Stimulated activated CD8-positive, alpha-beta memory T cell treated with anti-CD3 and anti-CD28 coated beads, Interleukin-4, amount 100 ng/mL, for 1 hour (primary cell): ENCODE measurements at places on chromosomes 5 and 9.

DNA sequence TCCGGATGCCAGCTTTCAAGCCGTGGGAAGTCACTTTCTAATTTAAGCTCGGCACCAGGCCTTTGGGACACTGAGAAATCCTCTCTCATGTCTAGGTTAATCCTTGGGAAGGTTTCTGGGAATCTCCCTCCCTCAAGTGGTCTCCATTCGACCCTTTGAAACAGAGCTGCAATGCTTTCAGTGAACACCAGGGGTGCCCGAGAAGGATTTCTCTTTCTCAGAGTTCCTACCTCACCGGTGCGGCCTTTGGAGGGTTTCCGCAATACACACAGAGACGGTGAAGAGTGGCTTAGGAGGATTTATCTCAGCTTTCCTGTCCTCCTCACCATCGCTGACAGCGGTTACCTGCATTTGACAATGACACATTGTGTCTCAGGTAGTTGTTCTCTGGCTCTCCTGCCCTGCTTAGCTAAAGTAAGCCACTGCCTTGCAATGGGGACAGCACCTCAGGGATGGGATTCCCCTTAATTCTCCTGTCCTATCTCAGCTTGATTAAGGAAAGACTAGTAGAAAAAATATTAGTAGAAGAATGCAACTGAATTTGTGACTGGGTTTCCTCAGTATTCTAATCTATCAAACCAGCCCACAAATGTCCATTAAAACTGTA is 180.6 kb downstream of the GABRG2 start:
- no peak for DNase-seq

- no peak for DNase-seq
Observed at GRCh38 chr5:145787001-145787400, 48.1 kb downstream of the PRELID2 start.

- DNase-seq: no peak
Observed at GRCh38 chr5:108521841-108522506, 140.1 kb upstream of the FBXL17 start.

DNA sequence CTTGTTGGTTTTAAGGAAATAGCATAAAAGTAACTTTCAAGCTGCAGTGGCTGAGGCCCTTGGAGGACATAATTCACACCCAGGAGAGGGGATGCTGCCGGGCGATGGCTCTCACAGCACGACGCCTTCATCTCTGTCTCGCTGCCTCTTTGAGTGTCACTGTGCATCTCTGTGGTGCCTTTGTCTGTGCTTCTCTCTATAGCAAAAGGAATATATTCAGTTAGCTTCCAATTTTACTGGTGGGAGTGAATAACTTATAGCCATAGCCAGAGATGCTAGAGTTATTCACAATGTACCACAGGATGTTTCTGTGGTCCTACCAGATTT is 276.7 kb downstream of the SYK start:
- DNase-seq: no peak

- DNase-seq: no peak
Observed at GRCh38 chr9:99143655-99144054, 38.7 kb downstream of the TGFBR1 start.

- no peak for DNase-seq
Observed at GRCh38 chr5:151896031-151896691, 28.5 kb downstream of the GLRA1 start.

- no peak for DNase-seq
Observed at GRCh38 chr9:13089666-13090065, 189.8 kb downstream of the MPDZ start.

- no peak for DNase-seq
Observed at GRCh38 chr5:154084062-154084639, 45.4 kb downstream of the MFAP3 start.

DNA sequence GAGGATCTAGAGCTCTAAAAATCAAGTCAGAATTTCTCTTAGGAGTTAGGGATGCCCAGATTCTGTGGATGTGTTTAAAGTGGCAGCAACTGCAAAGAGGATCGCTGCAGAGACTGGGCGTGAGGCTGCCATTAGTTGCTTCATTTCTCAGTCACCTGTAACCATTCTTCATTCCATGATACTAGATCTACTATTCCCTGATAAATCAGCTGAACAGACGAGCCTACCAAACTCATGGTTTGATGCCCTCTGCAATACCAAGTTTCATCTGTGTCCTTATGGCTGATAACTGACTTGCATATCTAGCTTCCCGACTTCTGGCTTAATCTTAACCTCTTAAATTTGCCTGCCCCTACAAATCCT is 33.3 kb downstream of the UBE2R2 start:
- DNase-seq: no peak

GRCh38 chr9:18526685-18527084 is 52.7 kb downstream of the ADAMTSL1 start:
- no peak for DNase-seq

DNA sequence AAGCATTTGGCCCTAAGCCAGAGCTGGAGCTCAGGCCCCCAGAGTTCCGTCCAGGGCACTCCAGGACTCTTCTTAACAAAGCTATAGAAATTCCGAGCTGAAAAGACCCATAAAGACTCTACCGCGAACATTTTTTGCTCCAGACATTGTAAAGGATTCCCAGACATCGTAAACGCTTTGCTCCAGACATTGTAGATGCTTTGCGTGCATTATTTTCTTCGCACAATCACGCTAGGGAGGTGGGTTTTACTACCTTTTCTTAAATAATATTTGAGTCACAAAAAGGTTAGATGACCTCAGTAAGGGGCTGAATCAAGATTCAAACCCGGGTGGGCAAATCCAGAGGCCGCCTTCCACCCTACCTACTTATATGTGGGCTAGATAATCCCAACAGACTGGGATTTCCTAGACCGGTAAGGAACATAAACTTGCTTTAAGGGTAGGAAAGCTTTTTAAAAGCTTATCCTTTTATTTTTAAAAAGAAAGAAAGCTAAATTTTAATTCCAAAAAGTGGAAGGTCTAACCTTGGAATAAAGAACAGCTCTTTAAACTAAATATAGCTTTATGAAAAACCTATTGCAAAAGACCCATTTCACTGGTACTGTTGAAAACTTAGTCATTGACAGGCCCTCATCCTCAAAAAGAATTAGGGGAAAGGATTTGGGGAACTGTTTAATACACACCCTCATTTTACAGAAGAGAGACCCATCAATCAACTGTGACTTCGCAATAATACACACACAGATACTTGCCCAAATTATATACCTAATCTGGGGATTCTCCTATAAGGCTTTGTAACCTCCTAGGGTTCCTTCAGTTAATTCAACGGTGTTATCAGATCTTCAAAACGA is 822 bp upstream of the TNIP1 start:
- no peak for DNase-seq

DNA sequence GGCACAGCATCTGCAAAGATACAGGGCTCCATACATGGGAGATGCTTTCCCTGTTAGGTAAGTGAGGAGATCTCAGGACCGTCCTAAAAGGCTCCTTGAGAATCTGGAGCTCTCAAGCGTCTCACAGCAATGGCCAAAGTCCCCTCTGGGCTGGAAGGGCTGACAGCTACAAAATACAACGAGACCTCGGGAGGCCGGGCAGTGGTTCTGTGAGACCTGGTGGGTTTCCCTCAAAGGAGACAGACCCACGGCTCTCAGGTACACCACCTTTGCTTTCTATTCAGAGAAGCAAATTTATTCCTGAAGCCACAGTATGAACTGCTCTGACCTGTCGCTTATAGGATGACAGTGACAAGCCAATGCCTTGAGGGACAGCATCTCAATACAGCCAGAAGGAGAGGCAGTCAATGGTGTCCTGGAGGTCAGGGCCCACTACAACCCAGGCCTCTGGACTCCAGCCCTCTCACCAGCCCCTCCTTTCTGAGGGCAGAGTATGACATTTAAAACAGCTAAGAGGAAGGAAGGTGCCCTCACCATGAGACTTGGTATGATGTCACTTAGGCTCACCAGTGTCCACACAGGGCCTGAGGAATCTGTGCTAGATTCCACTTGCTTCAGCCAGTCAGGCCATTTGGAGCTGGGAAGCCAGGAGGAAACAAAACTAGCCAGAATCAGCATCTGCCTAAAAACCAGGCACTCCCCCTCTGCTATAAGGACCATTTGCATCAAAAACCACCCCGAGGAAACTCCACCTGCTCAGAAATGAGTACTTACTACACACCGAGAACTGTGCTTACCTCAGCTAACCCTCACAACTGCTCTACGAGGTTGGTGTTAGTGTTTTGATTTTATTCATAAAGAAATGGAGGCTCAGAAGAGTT is 86.5 kb upstream of the FSTL4 start:
- no peak for DNase-seq

GRCh38 chr5:52757527-52757926 is 30.2 kb upstream of the ITGA1 start:
- no peak for DNase-seq

GRCh38 chr5:86837610-86838009 is 219.9 kb downstream of the COX7C start:
- DNase-seq: no peak
